Suppressor macrophage treated with lipopolysaccharide for 4 hours (primary cell): ENCODE measurements at places on chromosomes 4 and X.
A peak's percentile ranks its signal among the peaks of the same experiment; 100 is the strongest.

DNA sequence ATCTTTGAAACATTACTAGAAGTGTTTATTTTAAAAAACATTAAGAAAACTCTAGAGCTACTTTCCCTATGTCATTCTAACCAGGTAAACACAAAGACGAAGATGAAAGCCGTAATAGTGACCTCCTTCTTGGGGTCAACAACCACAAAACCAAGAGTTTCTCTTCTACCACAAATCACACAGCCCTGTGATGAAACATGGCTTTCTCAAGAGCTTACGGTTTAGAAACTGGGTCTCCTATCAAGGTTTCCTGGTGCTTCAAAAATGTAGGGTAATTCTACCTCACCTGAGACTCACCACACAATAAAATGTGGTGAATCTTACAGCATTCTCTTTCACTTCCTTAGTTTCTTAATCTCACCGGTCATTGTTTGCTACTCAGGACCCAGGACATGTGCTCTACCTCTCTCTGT, 50.9 kb downstream of the CORIN start:
- DNase-seq, result no peak

DNA sequence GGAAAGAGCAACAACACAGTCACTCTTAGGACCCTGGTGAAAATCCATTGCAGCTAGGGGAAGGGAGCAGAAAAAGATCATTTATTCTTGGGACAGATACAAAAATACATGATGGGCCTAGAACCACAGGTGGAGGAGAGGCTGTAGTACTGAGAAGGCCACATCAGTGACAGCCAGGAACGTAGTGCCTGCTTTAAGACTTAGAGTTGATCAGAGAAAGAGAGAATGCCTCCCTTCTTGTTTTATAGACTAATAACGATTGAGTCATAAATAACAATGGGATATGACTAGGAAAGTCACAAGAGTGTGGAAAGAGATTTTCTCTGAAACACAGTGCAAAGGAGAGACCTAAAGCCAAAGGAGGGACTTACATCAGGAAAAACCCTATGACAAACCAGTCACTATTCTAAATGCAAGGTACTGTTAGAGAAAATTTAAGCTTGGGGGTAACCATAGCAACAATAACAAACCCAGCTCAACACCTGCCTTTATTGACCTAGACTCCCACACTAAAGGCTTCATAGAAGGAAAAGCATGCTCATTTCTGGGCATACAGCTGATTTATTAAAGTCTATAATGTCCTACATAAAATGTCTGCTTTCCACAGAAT, 1015.0 kb upstream of the GRID2 start:
- no peak for DNase-seq

DNA sequence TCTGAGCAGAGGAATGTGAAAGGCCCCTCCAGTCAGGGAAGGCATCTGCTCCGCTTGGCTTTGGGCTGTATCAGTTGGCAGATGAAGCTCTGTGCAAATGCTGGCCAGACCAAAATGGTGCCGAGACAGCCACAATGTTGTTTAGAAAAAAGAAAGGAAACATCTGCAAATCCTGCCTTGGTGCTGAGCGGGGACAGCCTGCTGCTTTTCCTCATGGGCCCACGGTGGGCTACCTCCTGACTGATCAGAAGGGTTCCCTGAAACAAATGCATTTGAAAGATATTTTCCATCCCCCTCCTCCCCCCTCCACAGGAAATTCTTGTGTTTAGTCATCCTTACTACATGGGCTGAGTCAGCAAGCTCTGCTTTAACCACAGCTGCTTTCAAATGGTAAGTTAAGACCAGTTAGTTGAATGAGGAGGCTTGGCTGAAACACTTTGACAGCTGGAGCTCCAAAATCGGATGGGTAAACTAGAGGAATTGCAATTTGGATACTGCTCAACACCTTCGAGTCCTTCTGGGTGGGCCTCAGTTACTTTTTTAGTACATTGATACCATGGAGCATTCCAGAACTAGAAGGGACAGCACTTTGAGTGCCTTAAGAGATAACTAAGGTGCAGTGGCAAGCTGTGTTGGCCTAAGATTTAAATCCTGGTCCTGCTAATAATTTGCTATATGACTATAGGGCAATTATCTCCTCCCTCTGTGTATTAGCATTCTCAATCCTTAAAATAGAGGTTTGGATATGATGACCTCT, 36.0 kb downstream of the PLAC1 start:
- peak; percentile 59 for DNase-seq

DNA sequence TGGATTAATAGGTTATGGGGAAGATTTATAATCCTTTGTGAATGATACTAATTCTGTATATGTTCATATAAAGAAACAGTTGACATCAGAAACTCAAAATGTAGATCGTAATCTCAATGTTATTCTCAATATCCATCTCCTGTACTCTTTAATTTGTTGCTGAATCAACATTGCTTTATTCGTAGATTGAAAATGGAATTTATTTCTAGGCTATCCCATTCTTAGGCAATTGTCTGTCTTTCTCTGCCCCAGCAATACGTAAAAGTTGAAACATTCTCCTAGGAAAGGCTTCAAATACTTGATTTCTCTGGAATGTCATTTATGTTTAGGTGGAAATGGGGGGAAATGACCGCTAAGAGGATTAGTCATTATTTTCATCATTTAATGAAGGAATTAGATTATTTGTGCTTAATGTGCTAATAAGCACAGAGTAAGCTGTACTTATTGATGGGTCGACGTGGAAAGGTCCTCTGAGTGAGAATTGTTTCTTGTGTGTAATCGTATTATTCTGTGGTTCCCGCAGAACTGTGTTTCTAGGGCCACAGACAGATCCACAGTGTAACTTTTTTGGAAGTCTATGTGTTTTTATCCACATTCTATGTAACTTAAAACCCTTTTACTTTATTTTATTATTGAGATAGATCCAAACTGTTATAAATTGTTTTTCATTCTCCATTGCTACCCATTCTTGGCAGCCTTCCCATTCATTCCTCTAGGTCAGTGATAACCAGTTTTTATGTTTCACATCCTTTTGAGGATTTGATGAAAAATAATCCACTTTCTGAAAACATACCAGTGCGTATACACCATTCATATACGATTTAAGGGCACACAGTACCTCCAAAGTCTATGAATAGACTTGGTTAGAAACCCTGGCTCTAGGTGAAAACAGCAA, 262.9 kb downstream of the ARHGAP10 start:
- DNase-seq, result no peak

- DNase-seq, result no peak
Observed at GRCh38 chrX:117985241-117985640, 131.4 kb downstream of the KLHL13 start.

DNA sequence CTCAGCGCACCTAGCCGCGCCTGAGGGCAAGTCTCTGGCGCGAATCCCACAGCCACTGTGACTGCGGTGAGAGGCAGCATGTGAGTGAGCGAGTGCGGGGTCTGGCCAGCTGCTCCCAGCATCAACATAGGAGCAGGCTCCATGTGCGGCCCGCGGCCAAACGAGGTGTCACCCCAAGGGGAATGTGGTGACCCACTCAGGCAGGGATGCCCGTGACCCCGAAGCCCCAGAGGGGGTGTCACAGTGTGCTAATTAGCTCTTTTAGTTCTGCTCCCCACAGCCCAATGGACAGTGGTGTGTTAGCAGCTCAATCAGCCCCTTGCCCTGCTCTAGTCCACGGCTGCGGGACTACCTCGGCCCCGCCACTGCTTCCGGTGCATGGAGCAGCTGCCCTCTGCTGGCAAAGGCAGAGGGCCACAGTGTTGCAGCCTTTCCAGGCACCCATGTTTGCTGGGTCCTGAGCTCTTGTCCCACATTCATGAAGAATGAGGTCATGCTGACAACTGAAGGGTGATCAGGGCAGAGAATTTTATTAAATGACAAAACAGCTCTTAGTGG, 61.4 kb downstream of the AGA start:
- no peak for DNase-seq
